ENCODE measurements at places on chromosomes 5 and 9.

DNA sequence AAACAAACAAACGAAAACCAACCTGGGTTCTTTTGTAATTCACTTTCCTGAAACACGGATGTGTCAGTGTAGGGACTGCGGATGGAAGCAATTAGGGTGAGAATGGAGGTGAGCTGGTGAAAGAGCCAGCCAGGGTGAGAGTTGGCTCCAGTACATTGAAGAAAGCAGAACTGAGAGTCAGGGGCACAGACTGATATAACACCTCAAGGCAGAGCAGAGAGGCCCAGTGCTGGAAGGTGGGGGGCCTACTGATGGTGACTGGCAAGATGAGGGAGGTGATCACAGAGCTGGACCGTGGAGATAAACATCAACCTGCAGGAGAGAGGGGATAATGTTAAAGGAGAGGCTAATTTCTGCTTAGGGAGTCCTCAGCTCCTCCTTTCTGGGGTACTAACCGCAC, 221.1 kb downstream of the MAN2A1 start:
- no peak for DNase-seq

DNA sequence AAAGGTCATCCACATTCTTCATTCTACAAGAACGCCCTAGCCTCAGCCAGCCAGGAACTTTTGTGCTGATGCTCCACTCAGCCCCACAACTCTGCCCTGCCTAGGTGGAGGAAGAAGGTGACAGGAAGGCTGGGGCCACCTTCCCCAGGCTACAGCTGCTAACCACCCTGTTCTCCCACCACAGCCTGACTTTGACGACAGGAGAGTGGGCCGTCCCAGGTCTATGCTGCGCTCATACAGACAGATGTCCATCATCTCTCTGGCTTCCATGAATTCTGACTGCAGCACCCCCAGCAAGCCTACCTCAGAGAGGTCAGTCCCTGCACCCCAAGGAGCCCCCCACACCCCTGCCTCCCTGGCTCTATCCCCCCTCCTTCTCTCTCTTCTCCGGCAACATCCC, 28.2 kb upstream of the FOXI1 start:
- no peak for DNase-seq

DNA sequence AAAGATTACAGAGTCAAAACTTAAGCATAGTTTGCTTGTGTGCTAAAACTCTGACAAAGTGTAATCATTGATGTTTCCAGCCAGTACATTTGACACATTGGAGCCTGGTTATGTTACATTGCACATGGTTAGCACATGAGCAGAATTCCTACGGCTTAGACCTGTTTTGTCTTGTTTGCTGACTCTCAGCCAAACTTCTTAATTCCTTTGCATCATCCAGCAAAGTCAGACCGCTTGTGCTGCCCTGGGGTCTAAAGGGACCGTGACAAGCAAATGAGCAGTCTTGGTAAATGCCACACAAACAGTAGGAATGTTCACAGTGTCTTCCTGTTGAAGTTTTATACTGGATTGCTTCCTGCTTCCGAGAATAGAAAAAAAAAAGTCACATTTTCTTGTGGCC, 72.0 kb upstream of the ENTREP1 start:
- DNase-seq, result peak; percentile 55

- no peak for DNase-seq
Measured at GRCh38 chr5:60738461-60738860, 38.5 kb upstream of the DEPDC1B start.

DNA sequence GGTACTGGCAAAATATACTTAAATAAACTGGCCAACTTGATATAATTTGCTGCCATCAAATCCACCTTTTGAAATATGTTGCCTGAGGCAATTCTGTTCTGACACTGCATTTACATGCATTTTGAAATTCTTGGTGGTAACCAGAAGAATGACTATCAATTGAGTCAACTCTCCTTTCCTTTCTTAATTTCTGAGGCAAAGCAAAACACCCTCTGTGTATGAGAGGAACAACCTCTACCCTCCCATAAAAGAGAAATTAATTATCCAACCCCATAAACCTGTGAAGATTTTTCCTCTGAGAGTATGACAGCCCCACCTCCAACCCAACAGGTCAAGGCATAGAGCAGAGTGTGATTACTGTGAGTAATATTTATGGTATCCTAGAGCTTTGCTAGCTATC, 286.8 kb downstream of the NR2F1-AS1 start:
- DNase-seq, result peak; percentile 43

DNA sequence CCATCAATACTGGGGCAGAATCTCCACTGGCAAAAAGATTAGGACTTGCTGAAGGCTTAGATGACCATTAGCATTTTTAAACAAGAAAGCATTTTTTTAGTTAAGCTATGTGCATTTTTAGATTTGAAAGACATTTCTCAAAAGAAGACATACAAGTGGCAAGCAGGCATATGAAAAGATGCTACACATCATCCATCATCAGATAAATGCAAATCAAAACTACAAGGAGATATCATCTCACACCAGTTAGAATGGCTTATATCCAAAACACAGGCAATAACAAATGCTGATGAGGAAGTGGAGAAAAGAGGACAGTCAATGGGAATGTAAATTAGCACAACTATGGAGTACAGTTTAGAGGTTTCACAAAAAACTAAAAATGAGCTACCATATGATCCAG, 195.6 kb upstream of the TNC start:
- DNase-seq, result no peak

DNA sequence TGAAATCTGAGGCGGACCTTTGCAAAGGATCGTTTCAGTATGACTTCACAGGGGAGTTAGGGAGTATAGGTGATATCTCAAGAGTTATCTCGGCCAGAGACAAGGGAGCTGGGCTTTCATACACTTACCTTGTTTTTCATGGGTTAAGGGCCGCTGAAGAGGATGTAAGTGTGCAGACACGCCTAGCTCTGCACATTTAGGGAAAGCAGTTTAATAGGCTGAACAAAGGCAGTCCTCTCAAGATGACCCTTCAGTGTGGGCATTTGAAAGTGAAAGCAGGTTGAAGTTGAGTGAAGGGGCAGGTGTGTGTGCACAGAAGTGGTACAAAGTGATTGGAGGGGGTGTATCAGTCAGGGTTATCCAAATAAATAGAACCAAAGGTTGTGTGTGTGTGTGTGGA, 33.1 kb upstream of the PRXL2C start:
- DNase-seq, result no peak

GRCh38 chr9:116300360-116300870, 146.8 kb downstream of the PAPPA start:
- no peak for DNase-seq

- no peak for DNase-seq
Measured at GRCh38 chr5:77396017-77396416, 96.1 kb downstream of the WDR41 start.

- DNase-seq, result no peak
Measured at GRCh38 chr5:178131446-178131996, 707 bp downstream of the RMND5B start.

DNA sequence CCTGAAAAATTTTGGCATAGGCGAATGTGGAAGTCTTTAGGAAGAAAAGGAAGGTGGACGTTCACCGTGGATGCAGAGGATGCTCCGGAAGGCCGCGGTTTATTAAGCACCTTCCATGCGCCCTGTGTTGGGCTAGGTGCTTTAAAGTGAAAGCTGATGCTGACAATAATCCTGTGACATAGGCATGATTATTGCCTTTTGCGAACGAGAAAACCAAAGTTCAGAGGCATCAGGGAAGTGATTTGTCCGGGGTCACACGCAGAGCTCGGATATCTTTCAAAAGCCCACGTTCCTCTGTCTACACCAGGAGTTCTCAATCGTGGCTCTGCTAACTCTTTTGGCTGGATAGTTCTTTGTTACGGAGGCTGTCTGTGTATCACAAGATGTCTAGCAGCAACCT, 12.0 kb upstream of the GABRP start:
- DNase-seq, result no peak

DNA sequence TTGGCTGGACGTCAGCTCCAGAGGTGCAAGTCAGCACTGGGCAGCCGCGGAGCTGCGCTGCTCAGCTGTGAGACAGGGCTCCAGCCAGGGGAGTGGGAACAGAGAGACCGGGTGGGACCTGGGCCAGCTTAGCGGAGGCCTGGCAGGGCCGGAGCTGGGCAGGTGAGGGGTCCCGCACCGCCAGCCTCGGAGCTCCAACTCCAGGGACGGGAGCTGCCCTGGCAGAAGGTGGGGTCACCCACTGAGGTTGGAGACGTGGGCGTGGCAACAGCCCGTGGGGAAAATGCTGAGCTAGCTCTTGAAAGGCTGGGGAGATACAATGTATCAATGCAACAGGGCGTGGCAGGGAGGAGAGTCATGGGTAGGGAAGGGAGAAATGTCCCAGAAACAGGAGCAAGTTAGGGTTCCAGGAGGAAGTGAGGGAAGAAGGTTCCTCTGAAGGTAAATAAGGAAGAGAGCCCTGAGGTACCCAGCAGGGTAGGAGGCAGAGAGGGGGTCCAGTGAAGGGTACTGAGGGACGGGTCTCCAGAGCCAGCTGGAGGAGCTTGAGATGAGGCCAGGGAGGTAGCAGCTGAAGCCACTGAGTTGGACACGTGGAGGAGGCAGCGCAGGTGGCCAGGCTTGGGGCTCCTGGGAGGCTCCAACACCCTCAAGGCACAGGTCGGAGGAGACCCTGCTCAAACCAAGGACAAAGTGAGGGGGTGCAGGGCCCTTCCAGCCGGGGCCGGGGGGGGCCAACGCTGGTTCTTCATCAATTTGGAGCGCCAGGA, 736 bp upstream of the NKD2 start:
- DNase-seq, result no peak

GRCh38 chr9:97846347-97846746, 6.7 kb upstream of the FOXE1 start:
- no peak for DNase-seq

- DNase-seq, result no peak
Measured at GRCh38 chr9:126275386-126276001, 51.1 kb upstream of the MVB12B start.

- no peak for DNase-seq
Measured at GRCh38 chr9:37243588-37244345, 123.4 kb downstream of the ZCCHC7 start.

DNA sequence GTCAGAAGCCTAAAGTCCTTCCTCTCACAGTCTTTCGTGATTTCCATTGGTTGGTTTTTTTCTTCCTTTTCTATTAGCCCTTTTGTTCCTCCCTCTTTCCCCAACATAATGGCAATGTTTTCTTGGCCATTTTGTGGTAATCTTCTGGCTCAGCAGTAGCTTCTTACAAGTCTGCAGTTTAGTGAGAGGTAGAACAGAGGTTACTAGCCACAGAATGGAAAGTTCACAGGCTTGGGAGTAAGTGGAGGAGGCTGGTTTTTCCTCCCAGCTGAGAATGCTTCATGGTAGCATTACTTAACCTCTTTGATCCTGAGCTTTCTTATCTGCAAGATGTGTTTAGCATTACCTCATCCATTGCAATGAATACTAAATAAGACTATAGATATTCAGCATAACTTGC, 346.9 kb downstream of the NFIB start:
- no peak for DNase-seq

DNA sequence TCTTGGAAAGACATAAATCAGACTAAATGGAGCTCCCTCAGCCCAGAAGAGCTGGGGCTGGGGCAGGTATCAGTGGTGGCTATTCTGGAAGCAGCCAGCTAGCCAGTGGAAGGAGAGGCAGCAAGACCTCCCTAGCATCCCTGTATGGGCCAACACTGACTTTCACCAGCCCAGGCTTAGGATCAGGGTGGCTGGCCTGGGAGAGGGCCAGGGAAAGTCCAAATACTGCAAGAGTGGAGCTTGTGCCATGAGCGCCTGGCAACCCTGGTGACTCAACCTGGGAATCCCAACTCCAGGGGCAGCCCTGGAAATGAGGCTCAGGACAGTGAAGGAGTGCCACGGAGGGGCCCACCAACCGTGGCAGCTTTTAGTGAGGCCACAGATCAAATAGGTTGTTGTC, 7.6 kb upstream of the IRF1 start:
- DNase-seq, result peak; percentile 31

DNA sequence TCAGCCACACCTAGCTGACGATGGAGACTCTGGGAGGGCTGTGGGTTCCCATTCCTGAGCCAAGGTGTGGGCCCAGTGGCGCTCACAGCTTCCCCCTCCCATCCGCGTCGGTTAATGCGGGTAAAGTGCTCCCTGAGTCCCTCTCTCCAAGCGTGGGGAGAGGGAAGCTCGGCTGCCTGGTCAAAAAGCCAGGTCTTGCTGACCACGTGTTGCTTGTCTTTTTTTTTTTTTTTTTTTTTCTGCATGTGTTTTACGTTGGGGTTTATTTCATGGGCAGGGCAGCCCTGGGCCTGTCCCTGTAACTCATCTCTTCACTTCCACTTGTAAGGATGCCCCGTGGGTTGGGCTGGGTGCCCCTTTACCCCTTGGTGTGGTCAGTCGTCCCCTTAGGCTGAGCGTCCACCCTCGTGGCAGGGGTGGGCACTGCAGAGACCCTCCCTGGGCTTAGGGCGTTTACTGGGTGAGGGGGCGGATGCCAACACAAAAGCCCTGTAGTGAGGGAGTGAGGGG, 11.9 kb downstream of the NKD2 start:
- DNase-seq, result no peak

DNA sequence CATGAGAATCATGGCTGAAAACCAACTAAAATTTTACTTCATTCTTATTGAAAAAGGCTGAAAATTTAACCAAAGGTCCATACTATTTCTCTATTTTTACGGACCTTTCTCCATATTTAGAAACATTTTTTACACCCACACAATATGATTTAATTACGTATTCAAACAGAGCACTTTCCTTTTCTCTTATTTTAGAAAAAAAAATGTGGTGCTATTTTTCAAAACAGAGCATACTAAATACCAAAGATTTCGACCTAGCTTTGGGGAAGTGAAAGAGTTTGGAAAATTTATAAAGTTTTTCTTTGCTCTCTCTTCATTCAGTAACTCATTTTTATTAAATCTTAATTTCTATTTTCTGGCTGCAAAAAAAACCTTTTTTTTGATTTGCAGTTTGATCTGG, 38.1 kb downstream of the RNF145 start:
- no peak for DNase-seq

GRCh38 chr5:2186472-2187015, 303.8 kb upstream of the IRX4 start:
- DNase-seq, result no peak

DNA sequence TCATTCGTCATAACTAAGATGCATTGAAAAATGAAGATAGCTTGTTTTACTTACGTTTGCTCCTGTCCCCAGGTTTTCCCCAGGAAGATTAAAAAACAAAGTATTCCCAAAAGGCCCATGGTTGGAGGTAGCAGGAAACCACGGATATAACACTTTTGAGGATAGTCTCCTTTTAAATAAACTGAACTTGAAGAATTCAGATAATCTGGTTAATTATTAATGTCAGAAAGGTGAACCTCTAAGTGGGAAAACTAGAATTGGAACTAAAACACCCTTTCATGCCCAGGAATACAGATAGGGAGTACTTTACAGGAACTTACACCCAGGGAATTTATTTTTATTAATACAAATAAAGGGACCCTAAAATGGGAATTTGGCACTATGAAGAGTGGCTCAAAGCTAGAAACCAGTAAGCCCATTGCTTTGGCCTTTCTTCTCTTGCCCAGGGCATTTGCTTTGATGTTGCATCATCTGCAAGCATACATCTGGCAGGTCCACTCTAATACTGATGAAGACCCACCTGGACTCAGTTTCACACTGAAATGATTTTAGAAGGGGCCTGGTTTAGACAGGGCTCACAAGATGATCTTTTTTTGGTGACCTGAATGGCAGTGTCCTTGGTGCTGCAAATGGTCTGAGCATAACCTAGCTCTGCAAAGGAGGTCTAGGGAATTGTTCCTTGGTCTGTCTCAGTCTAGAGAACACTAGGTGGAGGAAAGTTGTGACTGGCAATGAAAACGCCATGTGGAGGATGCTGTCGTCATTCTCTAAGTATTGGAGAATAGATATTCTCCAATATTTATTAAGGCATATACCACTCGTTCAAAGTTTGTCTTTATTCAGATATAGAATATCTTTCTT, at the start of gene C5:
C5 (minus strand) TSS at position 148 of the 861 bp plus-strand sequence; CDS start at position 119, 29 bp downstream.
- DNase-seq, result no peak

Measured in fibroblast of skin of abdomen (primary cell).